Dermis microvascular lymphatic vessel endothelial cell (primary cell): ENCODE measurements at places on chromosomes 4 and X. TPM values are rescaled to one million over a fixed set of nuclear protein-coding genes. Genes with fewer than 3 reads are reported as not detected.

GASK1B gene
- total RNA-seq = 44.8 and 57.9 TPM in 2 replicates

PABPC4L gene
- total RNA-seq = 0.26 and 0.51 TPM in 2 replicates

NOX1 gene
- not detected in 2 replicates for total RNA-seq

ABLIM2 gene
- total RNA-seq = 2.6 and 2.8 TPM in 2 replicates

XG gene
- total RNA-seq = under 0.01 and 0.13 TPM in 2 replicates

BMP2K gene
- 106 and 167 TPM in 2 replicates for total RNA-seq

RRH gene
- total RNA-seq = 0.13 TPM in 1 of 2 replicates, not detected in the other

APLN gene
- 13.9 and 19.3 TPM in 2 replicates for total RNA-seq

BBS12 gene
- 4.3 and 4.4 TPM in 2 replicates for total RNA-seq

SLIT2 gene
- total RNA-seq = 0.13 and 0.38 TPM in 2 replicates

PCDH18 gene
- 0.13 and 0.38 TPM in 2 replicates for total RNA-seq

DRP2 gene
- total RNA-seq = under 0.01 and 0.13 TPM in 2 replicates

VCX2 gene
- total RNA-seq = not detected in 2 replicates

PIR gene
- 98.9 and 117 TPM in 2 replicates for total RNA-seq

C1QTNF7 gene
- total RNA-seq = not detected in 2 replicates

CSN1S1 gene
- total RNA-seq = not detected in 2 replicates

LRPAP1 gene
- total RNA-seq = 30.4 and 74.0 TPM in 2 replicates

RTL9 gene
- not detected in 2 replicates for total RNA-seq

TAF7L gene
- 0.13 TPM in 1 of 2 replicates, not detected in the other for total RNA-seq

CENPVL1 gene
- total RNA-seq = not detected in 2 replicates

FAM184B gene
- under 0.01 TPM in 1 of 2 replicates, not detected in the other for total RNA-seq

FAM9C gene
- total RNA-seq = not detected in 2 replicates

PDCL2 gene
- not detected in 2 replicates for total RNA-seq

MAP3K15 gene
- under 0.01 and 0.13 TPM in 2 replicates for total RNA-seq

SLC9B1 gene
- 0.13 and 0.51 TPM in 2 replicates for total RNA-seq

MYOZ2 gene
- under 0.01 TPM in 1 of 2 replicates, not detected in the other for total RNA-seq

LEF1 gene
- total RNA-seq = 0.13 TPM in 1 of 2 replicates, not detected in the other

GABRB1 gene
- total RNA-seq = not detected in 2 replicates

UGT2B17 gene
- not detected in 2 replicates for total RNA-seq

KLF3 gene
- total RNA-seq = 15.8 and 24.8 TPM in 2 replicates
